ENCODE measurements at places on chromosomes 7 and 10.

GRCh38 chr7:87600130-87601124 lies at the start of gene ABCB1:
TSS of gene ABCB1 (minus strand) at chr7:87600884. CDS start at chr7:87600184, 700 bp downstream.
- H3K4me3 ChIP-seq, result peak within 1 kb of the TSS; percentile 85
- no peak within 1 kb of the TSS for H3K27ac ChIP-seq
- H3K4me1 ChIP-seq, result peaks cover 12% of the 10 kb centered on the region
- peak; percentile 63 for DNase-seq

DNA sequence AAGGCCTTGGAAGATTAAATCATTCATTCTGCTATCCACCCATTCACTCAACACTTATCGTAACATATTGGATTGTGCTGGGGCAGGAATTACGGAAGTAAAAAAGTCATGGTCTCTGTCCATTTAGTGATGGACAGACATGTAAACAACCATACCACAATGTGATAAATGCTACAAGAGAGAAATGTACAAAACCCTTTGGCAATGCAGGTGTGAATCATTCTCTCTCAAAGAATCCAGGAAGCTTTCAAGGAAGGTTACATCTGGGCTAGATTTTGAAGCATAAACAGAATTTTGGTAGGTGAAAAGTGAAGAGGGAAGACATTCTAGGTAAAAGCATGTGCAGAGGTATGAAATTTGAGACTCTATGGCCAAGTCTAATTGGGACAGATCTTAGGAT lies 61.7 kb upstream of the KCNIP2 start:
- no peak overlapping the region for H3K4me3 ChIP-seq
- no peak overlapping the region for H3K27ac ChIP-seq
- DNase-seq, result no peak
- H3K27me3 ChIP-seq, result peaks cover 3% of the 10 kb centered on the region
- H3K36me3 ChIP-seq, result peaks cover 4% of the 10 kb centered on the region
- peaks cover 45% of the 10 kb centered on the region for H3K4me1 ChIP-seq

DNA sequence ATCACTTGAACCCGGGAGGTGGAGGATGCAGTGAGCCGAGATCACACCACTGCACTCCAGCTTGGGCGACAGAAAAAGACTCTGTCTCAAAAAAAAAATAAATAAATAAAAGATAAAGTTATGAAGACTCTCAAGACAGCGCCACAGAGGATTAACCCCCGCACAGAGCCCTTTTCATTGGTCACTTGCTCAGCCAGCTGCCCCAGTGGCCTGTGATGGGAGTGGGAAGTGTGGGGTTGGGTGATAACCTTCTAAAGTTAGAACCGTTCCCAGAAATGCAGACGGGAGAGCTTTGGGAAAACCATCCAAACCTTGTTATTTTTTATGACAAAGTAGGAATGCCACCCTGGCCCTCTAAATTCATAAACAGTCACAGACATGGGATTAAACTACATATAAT lies 57.4 kb downstream of the PARP12 start:
- no peaks in the 10 kb centered on the region for H3K36me3 ChIP-seq
- no peak for DNase-seq
- peaks cover 18% of the 10 kb centered on the region for H3K4me1 ChIP-seq
- H3K27me3 ChIP-seq, result peaks cover 5% of the 10 kb centered on the region
- no peak overlapping the region for H3K27ac ChIP-seq

GRCh38 chr10:68499544-68499943 lies 27.8 kb upstream of the DNA2 start:
- H3K36me3 ChIP-seq, result peaks cover 29% of the 10 kb centered on the region
- H3K4me1 ChIP-seq, result no peaks in the 10 kb centered on the region
- H3K27ac ChIP-seq, result peak overlapping the region; percentile 4
- DNase-seq, result no peak

GRCh38 chr7:21603462-21603861 lies 60.6 kb downstream of the DNAH11 start:
- no peak for DNase-seq
- no peak overlapping the region for H3K27ac ChIP-seq
- peaks cover 3% of the 10 kb centered on the region for H3K27me3 ChIP-seq
- no peak overlapping the region for H3K4me3 ChIP-seq
- no peaks in the 10 kb centered on the region for H3K36me3 ChIP-seq

DNA sequence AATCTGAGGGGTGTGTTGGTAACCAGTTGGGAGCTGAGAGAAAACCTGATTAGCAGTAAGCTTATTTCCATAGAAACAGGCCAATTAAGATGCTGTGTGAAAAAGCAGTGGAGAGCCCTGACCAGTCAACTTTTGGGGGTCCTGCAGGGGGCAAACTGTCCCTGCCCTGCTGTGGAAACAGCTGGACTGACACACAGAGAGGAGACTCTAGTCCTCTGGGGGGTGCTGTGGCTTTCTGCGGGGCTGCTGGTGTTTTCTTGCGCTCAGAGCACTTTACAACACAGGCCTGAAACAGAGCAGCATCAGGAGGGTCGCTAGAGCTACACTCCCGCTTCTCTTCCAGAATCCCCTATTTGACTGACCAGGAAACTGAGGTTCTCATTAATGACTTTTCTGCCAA lies 546.9 kb upstream of the GALNT17 start:
- H3K27me3 ChIP-seq, result peaks cover 24% of the 10 kb centered on the region
- no peak overlapping the region for H3K27ac ChIP-seq
- H3K4me3 ChIP-seq, result no peak overlapping the region
- H3K4me1 ChIP-seq, result peaks cover 80% of the 10 kb centered on the region
- H3K36me3 ChIP-seq, result no peaks in the 10 kb centered on the region

DNA sequence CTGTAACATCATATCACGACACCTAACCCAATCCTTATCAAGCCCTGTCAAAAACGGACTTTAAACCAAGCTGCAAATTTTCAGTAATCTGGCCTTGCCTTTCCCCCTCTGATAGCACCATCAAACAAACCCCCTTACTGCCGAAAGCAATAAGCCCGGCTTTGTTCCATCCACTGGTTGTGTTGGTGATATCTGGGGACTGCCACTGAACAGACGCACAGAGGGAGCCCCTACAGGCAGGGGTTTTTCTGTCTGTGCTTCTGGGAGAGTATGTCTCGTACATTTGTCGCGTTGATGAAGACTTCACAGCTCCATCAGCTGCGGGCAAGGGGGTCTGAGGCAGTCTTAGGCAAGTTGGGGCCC lies 550 bp upstream of the PLAU start:
- H3K27ac ChIP-seq, result no peak overlapping the region
- H3K36me3 ChIP-seq, result no peaks in the 10 kb centered on the region
- DNase-seq, result no peak
- peak overlapping the region; percentile 87 for H3K4me3 ChIP-seq
- H3K4me1 ChIP-seq, result peaks cover 81% of the 10 kb centered on the region

DNA sequence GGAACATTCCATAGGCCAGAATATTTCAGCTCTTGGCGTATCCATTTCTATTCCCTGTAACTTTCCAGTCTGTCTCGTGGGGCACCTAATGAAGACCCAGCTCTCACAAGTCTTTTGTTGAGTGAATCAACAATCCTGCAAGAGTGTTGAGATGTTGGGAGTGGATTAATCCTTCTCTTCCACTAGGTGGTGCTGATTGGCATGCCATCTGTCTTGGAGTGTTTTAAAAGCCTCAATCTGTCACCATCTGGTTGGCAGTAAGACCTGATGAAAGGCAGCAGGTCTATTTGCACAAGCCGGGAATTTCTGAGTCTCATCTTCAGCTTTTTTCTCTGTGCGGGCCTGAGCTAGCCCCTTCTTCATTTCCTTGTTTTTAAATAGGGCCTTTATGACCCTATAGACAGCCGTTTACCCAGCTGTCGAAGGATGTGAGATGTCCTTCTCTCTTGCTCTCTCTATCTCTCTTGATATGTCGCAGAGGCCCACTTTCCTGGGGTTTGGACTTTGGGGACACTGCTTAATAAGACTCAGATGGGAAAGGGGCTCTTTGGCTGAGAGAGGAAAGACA lies 180.5 kb downstream of the ZNF365 start:
- peaks cover 10% of the 10 kb centered on the region for H3K27me3 ChIP-seq
- H3K4me1 ChIP-seq, result no peaks in the 10 kb centered on the region
- no peaks in the 10 kb centered on the region for H3K36me3 ChIP-seq
- H3K27ac ChIP-seq, result no peak overlapping the region

DNA sequence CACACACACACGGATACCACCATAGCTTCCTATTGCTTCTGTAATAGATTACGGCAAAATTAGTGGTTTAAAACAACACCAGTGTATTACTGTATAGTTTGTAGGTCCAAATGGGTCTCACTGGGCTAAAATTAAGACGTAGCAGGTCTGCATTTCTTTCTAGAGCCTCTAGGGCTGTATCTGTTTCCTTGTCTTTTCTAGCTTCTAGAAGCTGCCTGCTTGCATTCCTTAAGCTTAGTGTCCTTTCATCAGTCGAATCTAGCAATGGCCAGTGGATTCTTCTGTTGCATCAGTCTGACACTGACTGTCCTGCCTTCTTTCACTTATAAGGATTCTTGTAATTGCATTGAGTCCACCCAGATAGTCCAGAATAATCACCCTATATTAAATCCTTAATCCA lies 882.3 kb downstream of the PCDH15 start:
- no peak overlapping the region for H3K4me3 ChIP-seq
- no peak for DNase-seq
- H3K27me3 ChIP-seq, result no peaks in the 10 kb centered on the region
- H3K36me3 ChIP-seq, result peaks cover 3% of the 10 kb centered on the region
- peaks cover 7% of the 10 kb centered on the region for H3K4me1 ChIP-seq

DNA sequence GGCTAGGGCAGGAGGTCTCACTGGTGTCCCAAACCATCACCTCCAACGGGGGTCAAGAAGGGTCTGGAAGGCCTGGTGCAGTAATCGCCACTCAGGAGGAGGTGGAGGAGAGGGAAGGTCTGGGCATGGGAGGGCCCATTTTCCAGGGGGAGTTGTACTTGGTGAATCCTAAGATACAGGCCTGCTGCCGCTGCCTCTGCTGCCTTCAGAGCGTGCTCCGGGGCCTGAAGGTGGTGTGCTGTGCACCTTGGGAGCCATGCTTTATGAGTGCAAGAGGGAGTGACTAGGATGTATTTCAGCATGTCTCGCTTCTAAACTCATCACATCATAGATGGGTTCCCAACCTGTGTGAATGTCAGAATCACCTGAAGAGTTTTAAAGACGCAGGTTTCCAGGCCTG lies 78.2 kb downstream of the GLRX3 start:
- no peak overlapping the region for H3K4me3 ChIP-seq
- no peaks in the 10 kb centered on the region for H3K27me3 ChIP-seq
- H3K36me3 ChIP-seq, result no peaks in the 10 kb centered on the region
- no peak for DNase-seq
- H3K27ac ChIP-seq, result peak overlapping the region; percentile 77

- no peak overlapping the region for H3K27ac ChIP-seq
- peaks cover 14% of the 10 kb centered on the region for H3K27me3 ChIP-seq
- no peaks in the 10 kb centered on the region for H3K36me3 ChIP-seq
- peaks cover 65% of the 10 kb centered on the region for H3K4me1 ChIP-seq
- H3K4me3 ChIP-seq, result peak overlapping the region; percentile 77
Observed at GRCh38 chr7:151246102-151246850, 2.2 kb downstream of the SMARCD3 start.

DNA sequence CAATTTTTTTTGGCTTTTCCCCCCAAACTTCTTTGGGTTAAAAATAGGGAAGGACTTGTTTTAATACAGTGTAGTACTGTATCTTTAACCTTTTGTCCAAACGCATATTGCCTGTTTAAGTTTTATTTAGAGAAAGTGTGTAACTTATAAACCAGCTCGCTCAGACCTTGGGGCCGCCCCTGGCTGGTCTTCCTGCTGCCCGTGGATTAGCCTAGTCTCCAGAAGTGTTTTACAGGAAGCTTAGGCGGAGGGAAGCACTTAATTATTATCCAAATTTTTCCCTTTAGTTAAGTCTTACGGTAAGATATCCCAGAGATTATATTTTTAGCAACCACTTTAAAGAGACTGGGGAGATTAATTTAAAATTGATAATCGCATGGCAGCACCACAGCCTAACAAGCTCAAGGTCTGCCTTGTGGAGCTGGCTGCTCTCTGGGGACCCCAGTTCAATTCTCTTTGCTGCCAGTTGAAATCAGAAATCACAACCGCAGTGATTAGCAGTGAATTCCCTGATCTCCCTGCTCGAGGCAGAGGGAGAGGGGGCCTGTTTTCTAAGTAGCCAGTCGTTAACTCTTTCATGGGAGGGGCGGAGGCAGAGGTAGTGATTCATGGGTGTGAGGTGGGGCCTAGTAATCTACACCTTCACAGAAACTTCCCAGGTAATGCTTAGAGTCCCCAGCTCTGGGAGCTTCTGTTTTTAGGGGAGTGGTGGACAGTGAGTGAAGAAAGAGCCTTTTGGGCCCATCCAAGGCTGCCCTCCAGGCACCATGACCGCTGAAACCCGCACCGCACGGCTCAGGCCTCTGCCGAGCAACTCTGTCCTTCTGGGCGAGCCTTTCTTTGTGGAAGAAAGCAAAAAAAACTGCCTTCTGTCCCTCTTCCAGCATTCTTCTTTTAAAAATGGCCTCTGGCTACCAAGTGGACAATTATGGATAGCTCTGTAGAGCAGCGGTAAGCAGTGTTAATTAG lies 548.7 kb upstream of the GALNT17 start:
- peak overlapping the region; percentile 58 for H3K4me3 ChIP-seq
- DNase-seq, result no peak
- H3K27ac ChIP-seq, result peak overlapping the region; percentile 7
- H3K4me1 ChIP-seq, result peaks cover 71% of the 10 kb centered on the region
- peaks cover 13% of the 10 kb centered on the region for H3K27me3 ChIP-seq

DNA sequence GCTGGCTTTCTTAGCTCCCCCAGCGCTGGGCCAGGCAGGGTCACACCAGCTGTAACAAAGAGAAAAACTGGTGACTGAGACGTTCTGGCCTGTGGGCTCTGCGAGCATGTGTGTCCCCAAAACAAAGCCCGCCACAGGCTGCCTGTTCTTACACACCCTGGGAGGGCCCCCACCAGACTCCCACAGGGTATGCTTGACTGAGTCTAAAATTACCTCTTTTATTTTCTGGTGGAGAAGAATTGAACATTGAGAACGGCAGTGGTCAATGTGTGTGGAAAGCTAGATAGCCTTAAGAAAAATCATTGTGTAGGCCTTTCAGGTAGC lies 808 bp downstream of the C10orf71 start:
- H3K27me3 ChIP-seq, result peaks cover 5% of the 10 kb centered on the region
- peaks cover 72% of the 10 kb centered on the region for H3K4me1 ChIP-seq
- H3K27ac ChIP-seq, result no peak overlapping the region
- no peak for DNase-seq

- H3K4me3 ChIP-seq, result no peak overlapping the region
- H3K36me3 ChIP-seq, result peaks cover 5% of the 10 kb centered on the region
- H3K27me3 ChIP-seq, result peaks cover 6% of the 10 kb centered on the region
- no peaks in the 10 kb centered on the region for H3K4me1 ChIP-seq
Observed at GRCh38 chr7:113263749-113264148, 145.4 kb upstream of the SMIM30 start.

GRCh38 chr10:126459878-126460481 lies 71.7 kb upstream of the ADAM12 start:
- H3K27ac ChIP-seq, result no peak overlapping the region
- peaks cover 27% of the 10 kb centered on the region for H3K4me1 ChIP-seq
- H3K36me3 ChIP-seq, result no peaks in the 10 kb centered on the region
- no peak overlapping the region for H3K4me3 ChIP-seq
- peaks cover 10% of the 10 kb centered on the region for H3K27me3 ChIP-seq

GRCh38 chr10:124955868-124956267 lies 13.9 kb downstream of the ZRANB1 start:
- no peak for DNase-seq
- H3K27me3 ChIP-seq, result no peaks in the 10 kb centered on the region
- H3K36me3 ChIP-seq, result peaks cover 17% of the 10 kb centered on the region
- no peak overlapping the region for H3K4me3 ChIP-seq
- H3K4me1 ChIP-seq, result peaks cover 27% of the 10 kb centered on the region
- no peak overlapping the region for H3K27ac ChIP-seq
